ENCODE measurements at places on chromosomes 4 and X. TPM values are rescaled to one million over a fixed set of nuclear protein-coding genes. Genes with fewer than 3 reads are reported as not detected.

The POLN gene
- not detected for total RNA-seq

The SPANXD gene
- not detected for total RNA-seq

The GDPD2 gene
- total RNA-seq: not detected

The ADH7 gene
- total RNA-seq: not detected

The IQSEC2 gene
- total RNA-seq: 3.4 TPM

The SPANXA2 gene
- total RNA-seq: not detected

The ATOH1 gene
- total RNA-seq: not detected

The OPHN1 gene
- total RNA-seq: 2.4 TPM

The GIMD1 gene
- not detected for total RNA-seq

The MAGEB1 gene
- total RNA-seq: not detected

The CXCL6 gene
- total RNA-seq: 1.5 TPM

The PGRMC2 gene
- 40.0 TPM for total RNA-seq

The ODAM gene
- not detected for total RNA-seq

The CENPE gene
- 27.9 TPM for total RNA-seq

The RS1 gene
- not detected for total RNA-seq

The KIT gene
- total RNA-seq: 0.03 TPM

The YY2 gene
- total RNA-seq: 0.62 TPM

The TRIM60 gene
- total RNA-seq: not detected

The MAGEA8 gene
- total RNA-seq: not detected

The CT45A5 gene
- total RNA-seq: not detected

The UGT2B15 gene
- total RNA-seq: not detected

The MAGEB17 gene
- total RNA-seq: not detected

The FGF13 gene
- total RNA-seq: 0.05 TPM

The TKTL2 gene
- not detected for total RNA-seq

The OTC gene
- not detected for total RNA-seq

The MAMLD1 gene
- total RNA-seq: 0.43 TPM

The LRP2BP gene
- not detected for total RNA-seq

The KDR gene
- total RNA-seq: not detected

The ART3 gene
- total RNA-seq: not detected

The UCHL1 gene
- total RNA-seq: 296 TPM

The ANXA10 gene
- total RNA-seq: not detected

The LARP7 gene
- total RNA-seq: 53.8 TPM

The CENPVL2 gene
- not detected for total RNA-seq

The GAGE12H gene
- not detected for total RNA-seq

The PNCK gene
- total RNA-seq: 0.43 TPM

The TMEM175 gene
- 15.0 TPM for total RNA-seq

The GPR50 gene
- not detected for total RNA-seq

The GABRQ gene
- total RNA-seq: 1.2 TPM

The NBDY gene
- 5.4 TPM for total RNA-seq

The SORCS2 gene
- 1.5 TPM for total RNA-seq

The DMRTC1B gene
- not detected for total RNA-seq
